SJSA1 (cell line): ENCODE measurements at places on chromosomes 6 and 20. TPM values are rescaled to one million over a fixed set of nuclear protein-coding genes. Genes with fewer than 3 reads are reported as not detected.

The HLA-DQA1 gene
- total RNA-seq = not detected in 2 replicates

The FERMT1 gene
- total RNA-seq = 0.13 TPM in 1 of 2 replicates, not detected in the other

The MUCL3 gene
- total RNA-seq = not detected in 2 replicates

The SEL1L2 gene
- not detected in 2 replicates for total RNA-seq

The BPIFB4 gene
- not detected in 2 replicates for total RNA-seq

The OR2B2 gene
- not detected in 2 replicates for total RNA-seq

The SLC35B2 gene
- total RNA-seq = 89.9 and 107 TPM in 2 replicates

The SLPI gene
- not detected in 2 replicates for total RNA-seq

The SLC24A3 gene
- not detected in 2 replicates for total RNA-seq

The COL19A1 gene
- not detected in 2 replicates for total RNA-seq

The CYB5R4 gene
- total RNA-seq = 27.9 and 38.1 TPM in 2 replicates

The TBX18 gene
- total RNA-seq = 17.5 and 35.1 TPM in 2 replicates

The PBOV1 gene
- total RNA-seq = not detected in 2 replicates

The CPXM1 gene
- total RNA-seq = 1.2 TPM in 1 of 2 replicates, not detected in the other

The ENPP1 gene
- total RNA-seq = 21.5 and 24.5 TPM in 2 replicates
